ENCODE measurements at places on chromosomes 4 and X.

- DNase-seq: no peak
Observed at GRCh38 chr4:61723492-61723891, 523.4 kb downstream of the ADGRL3 start.

DNA sequence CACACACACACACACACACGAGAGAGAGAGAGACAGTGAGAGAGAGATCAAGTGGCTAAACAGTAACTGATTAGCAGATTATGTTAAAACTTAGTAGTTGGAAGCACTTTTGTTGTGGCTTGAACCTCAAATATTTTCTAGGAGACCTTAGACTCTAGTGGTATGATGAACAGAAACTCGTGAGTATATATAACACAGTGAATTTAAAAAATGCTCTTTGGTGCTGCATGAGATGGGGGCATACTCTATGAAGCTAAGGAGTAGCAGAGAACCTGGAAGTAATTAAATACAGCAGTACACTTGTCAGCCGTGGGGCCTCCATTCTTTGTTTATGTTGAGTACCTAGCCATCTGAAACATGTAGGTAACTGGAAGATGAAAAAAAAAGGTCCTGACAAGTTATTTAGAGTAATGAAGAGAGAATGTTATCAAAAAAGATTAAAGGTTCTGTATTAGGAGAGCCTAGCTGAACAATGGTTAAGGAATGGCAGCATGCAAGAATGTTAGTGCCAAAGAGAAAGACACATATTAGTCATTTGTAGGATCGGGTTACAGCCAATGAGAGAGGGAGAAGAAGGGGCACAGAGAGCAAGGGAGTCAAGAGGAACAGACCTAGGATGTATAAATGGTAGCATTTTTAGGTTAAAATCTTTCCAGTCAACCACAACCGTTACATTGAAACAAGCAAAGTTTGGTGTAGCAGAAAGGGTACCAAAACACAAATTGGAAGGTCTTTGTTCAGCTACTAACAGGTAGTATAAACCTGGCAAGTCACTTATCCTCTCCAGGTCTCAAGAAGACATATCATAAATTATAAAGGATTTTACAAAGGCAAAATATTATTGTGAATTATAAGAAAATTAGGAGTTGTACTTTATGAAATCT, 316.7 kb upstream of the DIPK2B start:
- DNase-seq: no peak

- DNase-seq: no peak
Observed at GRCh38 chr4:18666322-18666721, 644.8 kb upstream of the LCORL start.

- no peak for DNase-seq
Observed at GRCh38 chr4:150593996-150594395, 12.0 kb downstream of the MAB21L2 start.

DNA sequence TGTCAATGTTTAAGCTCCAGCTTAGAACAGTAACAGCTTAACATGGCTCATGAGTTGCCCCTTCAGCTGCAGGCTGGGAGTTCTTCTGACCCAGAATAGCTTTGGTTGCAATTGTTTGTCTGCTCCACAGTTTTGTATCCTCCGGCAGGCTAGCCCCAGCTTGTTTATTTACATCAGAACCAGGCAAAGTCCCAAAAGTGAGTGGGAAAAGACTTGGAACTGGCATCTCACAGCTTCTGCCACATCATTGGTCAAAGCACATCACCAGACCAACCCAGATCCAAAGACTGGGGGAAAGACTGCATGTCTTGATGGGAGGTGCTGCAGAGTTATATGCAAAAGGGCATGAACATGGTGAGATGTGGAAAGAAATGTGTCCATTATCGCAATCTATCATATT, 231.2 kb upstream of the CPEB2 start:
- DNase-seq: no peak

GRCh38 chrX:95505721-95506120, 1178.9 kb upstream of the DIAPH2 start:
- DNase-seq: no peak

- no peak for DNase-seq
Observed at GRCh38 chr4:47145630-47146029, 114.3 kb downstream of the GABRB1 start.

DNA sequence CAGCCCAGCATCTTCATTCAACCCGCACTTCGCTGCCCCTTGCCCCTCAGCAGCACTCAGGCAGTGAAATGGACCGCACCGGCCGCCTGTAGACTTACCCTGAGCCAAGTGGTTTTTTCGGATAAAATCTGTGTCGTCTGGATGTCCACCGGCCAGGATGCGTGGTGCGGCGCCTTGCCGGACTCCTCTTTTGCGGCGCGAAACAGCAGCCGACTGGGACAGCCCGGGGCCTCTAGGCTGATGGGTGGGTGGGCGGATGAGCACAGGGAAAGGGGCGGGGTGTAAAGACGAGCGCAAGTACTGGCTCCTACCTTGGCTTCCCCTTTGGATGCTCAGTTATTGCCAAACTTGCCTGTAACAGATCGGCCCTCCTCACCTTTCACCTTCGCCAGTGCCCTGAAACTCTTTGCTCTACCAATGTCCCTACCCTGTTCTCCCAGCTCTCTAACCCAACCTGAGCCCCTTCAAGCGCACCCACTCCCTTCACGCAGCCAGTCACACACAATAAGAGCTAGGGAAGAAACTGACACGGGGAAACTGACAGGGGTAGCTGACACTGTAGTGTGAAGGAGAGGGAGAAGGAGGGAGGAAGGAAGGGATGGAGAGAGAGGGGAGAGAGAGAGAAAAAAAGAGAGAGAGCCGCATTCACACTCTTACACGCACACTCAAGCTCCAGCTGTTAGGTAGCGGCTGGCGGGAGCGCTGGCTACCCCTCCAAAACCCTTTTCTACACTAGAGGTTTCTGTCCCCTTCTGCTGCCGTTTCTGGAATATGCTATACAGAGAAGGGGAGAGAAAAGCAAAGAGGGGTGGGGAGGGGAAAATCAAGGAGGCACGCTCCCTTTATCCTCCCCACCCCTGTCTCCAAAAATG, 559 bp downstream of the TRPC5 start:
- no peak for DNase-seq

DNA sequence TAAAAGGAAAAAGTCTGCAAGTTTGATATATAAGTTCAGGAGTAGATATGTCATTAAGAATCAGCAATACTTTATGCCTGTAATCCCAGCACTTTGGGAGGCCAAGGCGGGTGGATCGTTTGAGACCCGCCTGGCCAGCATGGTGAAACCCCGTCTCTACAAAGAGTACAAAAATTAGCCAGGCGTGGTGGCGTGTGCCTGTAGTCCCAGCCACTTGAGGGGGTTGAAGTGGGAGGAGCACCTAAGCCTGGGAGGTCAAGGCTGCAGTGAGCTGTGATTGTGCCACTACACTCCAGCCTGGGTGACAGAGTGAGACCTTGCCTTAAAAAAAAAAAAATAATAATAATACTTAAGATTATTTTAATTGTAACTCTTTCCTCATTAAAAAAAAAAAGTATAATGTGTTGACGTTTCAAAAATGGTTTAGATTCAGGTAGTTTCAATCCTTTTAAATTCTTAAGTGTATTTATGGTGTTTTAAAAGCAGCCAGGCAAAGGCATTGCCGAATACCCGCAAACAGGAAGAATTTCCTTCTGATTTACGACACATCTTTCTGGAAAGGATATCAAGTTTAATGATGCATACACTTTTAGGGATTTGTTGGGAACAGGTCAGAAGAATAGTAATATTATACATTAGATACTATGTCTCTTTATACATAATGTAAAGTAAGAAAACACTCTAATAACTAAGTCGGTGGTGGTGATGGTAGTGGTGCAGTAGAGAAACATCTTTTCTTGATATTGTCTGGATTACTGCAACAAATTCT, 80.9 kb downstream of the KDM6A start:
- DNase-seq: no peak

GRCh38 chr4:96504386-96504785, 664.5 kb downstream of the PDHA2 start:
- DNase-seq: no peak

- DNase-seq: no peak
Observed at GRCh38 chr4:189823591-189823990, 117.1 kb upstream of the FRG1 start.

DNA sequence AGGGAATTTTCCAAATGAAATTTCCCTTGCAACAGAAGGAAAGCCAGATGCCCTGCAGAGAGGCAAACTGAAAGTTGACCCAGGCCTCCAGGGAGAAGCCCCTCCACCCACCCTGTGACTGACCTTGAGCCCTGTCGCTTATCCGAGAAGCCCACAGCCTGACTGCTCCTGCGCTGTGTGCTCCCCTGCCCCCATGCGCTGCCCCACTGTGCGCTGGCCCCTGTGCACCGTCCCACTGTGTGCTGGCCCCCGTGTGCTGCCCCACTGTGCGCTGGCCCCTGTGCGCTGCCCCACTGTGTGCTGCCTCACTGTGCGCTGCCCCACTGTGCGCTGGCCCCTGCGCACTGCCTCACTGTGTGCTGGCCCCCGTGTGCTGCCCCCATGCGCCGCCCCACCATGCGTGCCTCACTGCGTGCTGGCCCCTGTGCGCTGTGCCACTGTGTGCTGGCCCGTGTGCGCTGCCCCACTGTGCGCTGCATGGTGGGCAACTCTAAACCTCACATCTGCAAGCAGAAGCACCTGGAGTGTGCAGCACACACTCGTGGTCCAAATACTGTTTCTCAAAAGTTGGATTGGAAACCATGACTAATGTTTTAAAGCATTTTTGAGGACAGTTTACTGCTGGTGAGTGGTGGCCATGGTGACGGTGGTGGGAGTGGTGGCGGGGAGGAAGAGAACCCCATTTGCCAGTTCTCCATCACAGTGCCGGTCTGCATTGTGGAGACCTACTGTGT, 8.3 kb upstream of the GRPEL1 start:
- DNase-seq: no peak

- no peak for DNase-seq
Observed at GRCh38 chr4:118784776-118785175, 51.1 kb downstream of the SEC24D start.

DNA sequence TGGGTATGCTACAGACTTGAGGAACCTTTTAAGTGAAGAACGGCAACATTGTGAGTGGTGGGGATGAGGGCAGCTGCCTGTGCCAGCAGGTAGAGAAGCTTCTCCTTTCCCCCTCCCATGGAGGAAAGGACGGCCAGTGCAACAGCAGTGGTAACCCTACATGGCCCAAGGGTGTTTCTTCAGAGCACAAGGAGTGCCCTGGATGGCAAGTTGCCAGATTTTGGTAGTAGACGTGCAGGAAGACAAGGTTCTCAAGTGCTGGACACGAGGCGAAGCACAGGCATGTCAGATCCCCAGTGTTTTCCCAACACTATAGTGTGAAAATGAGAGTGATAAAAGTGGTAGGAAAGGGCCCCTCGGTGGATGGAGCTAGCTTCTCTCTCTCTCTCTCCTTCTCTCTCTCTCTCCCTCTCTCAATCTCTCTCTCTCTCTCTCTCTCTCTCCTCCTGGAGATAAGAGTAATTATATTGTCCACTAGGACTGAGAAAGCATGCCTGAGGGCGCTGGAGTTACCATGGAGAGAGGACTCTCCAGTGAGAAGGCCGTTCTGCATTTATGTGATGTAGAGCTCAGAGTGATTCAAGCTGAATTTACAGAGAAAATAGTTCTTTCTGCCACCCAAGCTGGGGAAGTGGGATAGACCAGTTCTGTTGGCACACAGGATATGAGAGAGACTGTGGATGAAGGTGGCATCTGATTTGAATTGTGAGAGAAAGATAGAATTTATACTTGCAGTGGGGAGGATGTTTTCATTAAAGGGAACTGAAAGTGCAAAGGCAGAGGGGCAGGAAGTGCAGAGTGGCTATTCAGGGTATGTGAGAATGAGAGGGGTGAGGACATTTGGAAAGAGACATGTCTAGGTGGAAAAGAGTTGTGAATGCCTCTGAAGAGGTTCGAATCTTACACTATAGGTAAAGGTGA, 25.7 kb upstream of the TRPC3 start:
- peak; percentile 40 for DNase-seq

DNA sequence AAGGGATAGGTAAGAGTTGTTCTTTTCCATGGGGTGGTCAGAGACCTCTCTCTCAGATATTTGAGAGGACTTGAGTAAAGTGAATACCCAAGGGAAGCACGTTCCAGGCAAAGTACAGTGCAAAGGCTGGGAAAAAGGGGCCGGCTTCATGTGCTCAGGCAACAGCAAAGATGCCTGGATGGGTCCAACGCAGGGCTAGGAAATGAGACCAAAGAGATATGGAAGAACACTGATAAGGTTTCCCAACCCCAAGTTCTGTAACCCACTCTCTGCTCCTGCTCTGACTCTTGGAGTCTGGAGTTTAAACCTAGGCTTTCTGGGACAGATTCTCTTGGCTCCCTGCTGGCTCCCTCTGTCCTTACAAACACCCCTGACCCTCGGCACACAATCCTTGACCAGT, 36.2 kb upstream of the PROM1 start:
- DNase-seq: no peak

DNA sequence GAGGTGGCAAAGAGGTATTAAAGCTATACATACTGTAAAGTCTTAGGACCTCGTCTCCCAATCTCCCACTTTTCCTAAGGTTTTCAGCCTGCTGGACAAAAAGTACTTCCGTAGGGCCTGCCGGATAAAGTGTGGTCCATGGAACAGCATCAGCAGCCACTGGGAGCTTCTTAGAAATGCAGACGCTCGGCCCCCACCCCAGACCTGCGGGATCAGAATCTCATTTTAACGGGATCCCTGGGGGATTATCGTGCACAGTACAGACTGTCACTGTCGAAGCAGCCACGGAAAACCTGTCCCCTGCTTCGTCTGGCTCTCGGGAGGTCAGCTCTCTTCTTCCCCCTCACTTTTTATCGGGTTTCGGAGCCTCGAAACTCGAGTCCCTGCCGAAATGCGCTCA, 802 bp downstream of the ADGRG2 start:
- no peak for DNase-seq

- no peak for DNase-seq
Observed at GRCh38 chrX:131675596-131676194, 131.8 kb downstream of the OR13H1 start.

- DNase-seq: no peak
Observed at GRCh38 chr4:89995006-89995405, 100.4 kb downstream of the MMRN1 start.

GRCh38 chrX:102684772-102685520, 27.3 kb upstream of the GPRASP2 start:
- no peak for DNase-seq

DNA sequence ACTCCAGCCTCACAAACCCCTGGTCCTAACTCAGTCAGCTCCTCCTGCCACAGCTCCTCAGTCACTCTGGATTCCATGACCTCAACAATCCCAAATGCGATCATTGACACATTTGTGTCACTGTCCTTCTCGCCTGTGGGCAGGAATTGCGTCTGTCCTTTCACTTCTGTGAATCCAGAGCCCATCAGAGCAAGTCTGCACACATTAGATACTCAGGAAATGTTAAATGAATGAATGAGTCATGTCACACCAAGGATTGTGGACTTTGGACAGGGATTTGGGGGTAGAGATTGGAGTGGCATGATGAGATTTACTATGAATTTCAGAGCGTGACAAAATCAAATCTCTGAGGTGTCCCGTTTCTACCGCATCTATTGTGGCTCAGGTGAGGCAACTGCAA, 11.8 kb upstream of the CLDN24 start:
- DNase-seq: no peak
